ENCODE measurements at places on chromosomes 4 and X.

DNA sequence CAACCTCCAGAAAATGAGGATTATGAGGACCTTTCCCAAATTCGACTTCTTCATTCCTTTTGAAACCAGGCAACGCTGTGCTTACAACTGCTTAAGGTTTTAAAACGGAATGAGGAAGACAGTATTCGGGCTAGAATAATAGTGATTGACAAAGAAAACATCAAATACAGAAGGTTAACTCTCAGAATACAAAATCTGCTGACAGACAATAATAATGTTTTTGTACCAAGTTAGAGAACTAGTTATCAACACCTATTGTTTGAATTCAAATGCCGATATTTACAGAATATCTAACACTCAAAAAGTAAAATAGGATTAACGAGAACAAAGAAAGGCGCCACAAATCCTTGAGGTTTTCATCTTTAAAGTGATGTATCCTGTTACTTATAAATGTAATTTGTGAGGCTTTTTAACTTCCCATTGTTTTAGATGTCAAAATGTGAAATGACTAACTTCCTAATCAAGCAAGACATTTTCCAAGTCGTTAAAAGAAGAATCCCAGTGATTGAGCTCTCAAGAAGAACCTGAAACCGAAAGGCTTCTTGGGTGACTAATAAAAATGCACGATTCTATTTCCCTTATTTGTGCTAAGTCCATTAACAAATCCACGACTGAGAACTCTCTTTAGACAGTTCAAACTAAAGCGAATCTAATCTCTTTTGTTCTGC, 118.3 kb downstream of the SORBS2 start:
- H3K4me3 ChIP-seq = no peak overlapping the region
- H3K36me3 ChIP-seq = no peaks in the 10 kb centered on the region
- H3K27me3 ChIP-seq = no peaks in the 10 kb centered on the region
- H3K4me1 ChIP-seq = no peaks in the 10 kb centered on the region

DNA sequence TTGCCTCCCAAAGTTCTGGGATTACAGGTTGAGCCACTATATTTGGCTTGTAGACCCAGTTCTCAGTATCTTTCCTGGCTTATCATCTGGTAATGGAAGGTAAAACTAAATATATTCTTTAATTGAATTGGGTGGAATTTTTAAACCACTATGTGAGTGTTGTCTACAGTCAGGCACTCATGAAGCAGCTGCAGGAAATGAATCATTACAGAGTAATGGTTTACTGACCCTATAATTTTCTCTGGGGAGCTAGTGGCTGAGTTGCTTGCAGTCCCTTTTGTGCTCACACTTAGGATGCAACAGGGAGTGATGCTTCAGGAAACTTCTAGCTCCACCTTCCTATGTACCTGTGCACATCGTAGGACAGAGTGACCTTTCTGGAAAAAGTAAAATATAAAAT, 4.1 kb upstream of the UGT2B7 start:
- no peaks in the 10 kb centered on the region for H3K27me3 ChIP-seq
- peaks cover 17% of the 10 kb centered on the region for H3K4me1 ChIP-seq
- DNase-seq = peak; percentile 81
- peak overlapping the region; percentile 42 for H3K27ac ChIP-seq
- H3K4me3 ChIP-seq = no peak overlapping the region

GRCh38 chr4:24266951-24267722, 317.2 kb downstream of the DHX15 start:
- H3K4me3 ChIP-seq = no peak overlapping the region
- H3K27ac ChIP-seq = peak overlapping the region; percentile 12
- H3K36me3 ChIP-seq = no peaks in the 10 kb centered on the region
- DNase-seq = peak; percentile 98

DNA sequence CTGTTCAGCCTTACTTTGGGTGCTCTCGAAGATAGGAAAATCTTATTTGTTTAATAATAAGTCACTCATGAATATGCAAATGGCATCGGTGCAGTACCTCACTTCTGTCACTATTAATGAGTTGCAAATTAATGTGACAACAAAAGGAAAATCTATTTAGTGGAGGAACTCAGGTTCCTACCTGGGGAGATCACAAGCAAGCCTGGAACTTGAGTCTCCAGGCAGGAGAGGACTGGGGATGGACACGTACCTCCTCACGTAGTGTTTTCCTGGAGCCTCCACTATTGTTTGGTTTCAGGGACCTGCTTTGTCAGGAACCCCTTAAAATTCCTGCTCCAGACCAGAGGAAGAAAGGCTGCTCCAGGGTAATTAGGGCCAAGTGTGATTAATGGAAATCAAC, 82.1 kb downstream of the BCOR start:
- no peak overlapping the region for H3K4me3 ChIP-seq
- DNase-seq = no peak
- no peaks in the 10 kb centered on the region for H3K36me3 ChIP-seq
- no peaks in the 10 kb centered on the region for H3K27me3 ChIP-seq

- H3K27me3 ChIP-seq = no peaks in the 10 kb centered on the region
- H3K27ac ChIP-seq = no peak overlapping the region
- DNase-seq = no peak
Observed at GRCh38 chrX:16916561-16916960, 29.9 kb upstream of the REPS2 start.

- H3K36me3 ChIP-seq = no peaks in the 10 kb centered on the region
- H3K4me1 ChIP-seq = peaks cover 10% of the 10 kb centered on the region
- H3K27ac ChIP-seq = no peak within 1 kb of the TSS
- peak within 1 kb of the TSS; percentile 75 for H3K4me3 ChIP-seq
- peak; percentile 1 for DNase-seq
- peaks cover 4% of the 10 kb centered on the region for H3K27me3 ChIP-seq
Observed at GRCh38 chr4:171812665-171813525, at the start of gene GALNTL6. TSS of gene GALNTL6 (plus strand) at chr4:171813404.

DNA sequence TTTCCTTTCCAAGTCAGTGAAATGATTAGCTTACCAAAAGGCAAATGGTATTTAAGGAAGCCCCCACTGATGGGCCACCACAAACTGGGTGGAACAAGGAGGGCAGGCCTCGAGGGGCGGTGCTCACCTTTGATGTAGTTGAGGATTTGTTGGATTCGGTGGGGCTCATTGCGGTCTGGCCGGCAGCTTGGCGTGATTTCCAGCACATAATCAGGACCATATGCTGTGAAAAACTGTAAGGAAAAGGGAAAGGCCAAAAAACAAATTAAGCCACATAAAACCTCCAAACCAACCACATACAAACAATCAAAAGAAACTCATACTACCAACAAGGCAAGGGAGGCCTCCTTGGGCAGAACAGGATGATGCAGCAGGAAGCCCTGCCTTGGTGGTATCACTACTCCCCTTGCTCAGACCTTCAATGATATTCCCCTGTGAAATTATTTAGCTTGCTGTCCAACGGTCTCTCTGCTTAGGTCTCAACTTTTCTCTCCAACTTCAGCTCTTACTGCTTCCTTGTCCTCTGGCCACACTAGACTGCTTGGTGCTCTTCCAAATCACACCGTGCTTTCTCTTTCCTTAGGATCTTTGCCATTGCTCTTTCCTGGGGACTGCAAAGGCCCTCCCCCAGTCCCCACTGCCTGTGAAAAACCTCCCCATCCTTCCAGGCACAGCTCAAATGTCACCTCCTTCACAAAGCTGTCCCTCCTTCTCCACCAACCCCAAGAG, 46.1 kb upstream of the CITED1 start:
- H3K4me3 ChIP-seq = no peak overlapping the region
- no peaks in the 10 kb centered on the region for H3K36me3 ChIP-seq
- H3K27ac ChIP-seq = no peak overlapping the region
- no peaks in the 10 kb centered on the region for H3K4me1 ChIP-seq
- no peaks in the 10 kb centered on the region for H3K27me3 ChIP-seq

- H3K36me3 ChIP-seq = no peaks in the 10 kb centered on the region
- peak overlapping the region; percentile 58 for H3K27ac ChIP-seq
- peak overlapping the region; percentile 52 for H3K4me3 ChIP-seq
- H3K27me3 ChIP-seq = no peaks in the 10 kb centered on the region
- H3K4me1 ChIP-seq = peaks cover 3% of the 10 kb centered on the region
- DNase-seq = no peak
Observed at GRCh38 chrX:49879656-49880277, 483 bp downstream of the USP27X start.

DNA sequence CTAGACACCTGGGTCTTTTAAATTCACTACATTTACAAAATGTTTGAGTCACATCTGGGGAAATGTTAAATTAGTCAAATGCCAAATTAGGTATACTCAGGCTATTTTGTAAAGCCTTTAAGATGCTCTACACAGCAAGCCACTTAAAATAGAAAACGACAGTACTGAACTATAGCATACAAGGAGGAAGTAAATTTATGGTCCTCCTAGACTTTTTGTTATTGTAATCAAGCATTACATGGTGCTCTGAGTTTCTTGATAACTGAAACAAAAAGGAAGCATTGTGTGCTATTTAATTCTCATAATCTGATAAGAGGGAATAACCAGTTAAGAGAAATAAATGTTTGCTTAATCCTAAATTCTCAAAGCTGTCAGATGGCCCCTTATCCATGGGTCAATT, 46.2 kb downstream of the SLC9A7 start:
- H3K4me3 ChIP-seq = no peak overlapping the region
- no peak for DNase-seq
- no peaks in the 10 kb centered on the region for H3K27me3 ChIP-seq
- no peaks in the 10 kb centered on the region for H3K36me3 ChIP-seq
- H3K4me1 ChIP-seq = peaks cover 3% of the 10 kb centered on the region

- H3K27ac ChIP-seq = no peak overlapping the region
- no peaks in the 10 kb centered on the region for H3K4me1 ChIP-seq
- DNase-seq = no peak
- H3K36me3 ChIP-seq = no peaks in the 10 kb centered on the region
- H3K4me3 ChIP-seq = no peak overlapping the region
- H3K27me3 ChIP-seq = no peaks in the 10 kb centered on the region
Observed at GRCh38 chrX:131061306-131061705, 3.2 kb downstream of the ARHGAP36 start.

GRCh38 chrX:108541286-108541685, 101.6 kb downstream of the COL4A5 start:
- no peaks in the 10 kb centered on the region for H3K36me3 ChIP-seq
- H3K27me3 ChIP-seq = no peaks in the 10 kb centered on the region
- no peak overlapping the region for H3K4me3 ChIP-seq
- H3K4me1 ChIP-seq = no peaks in the 10 kb centered on the region

GRCh38 chr4:15382669-15383273, 45.1 kb upstream of the C1QTNF7 start:
- H3K27me3 ChIP-seq = peaks cover 2% of the 10 kb centered on the region
- no peak for DNase-seq
- H3K27ac ChIP-seq = no peak overlapping the region
- no peaks in the 10 kb centered on the region for H3K36me3 ChIP-seq
- no peaks in the 10 kb centered on the region for H3K4me1 ChIP-seq

GRCh38 chr4:82792912-82793649, 5.5 kb downstream of the SCD5 start:
- no peak overlapping the region for H3K4me3 ChIP-seq
- H3K4me1 ChIP-seq = peaks cover 24% of the 10 kb centered on the region
- H3K27ac ChIP-seq = no peak overlapping the region
- no peak for DNase-seq

DNA sequence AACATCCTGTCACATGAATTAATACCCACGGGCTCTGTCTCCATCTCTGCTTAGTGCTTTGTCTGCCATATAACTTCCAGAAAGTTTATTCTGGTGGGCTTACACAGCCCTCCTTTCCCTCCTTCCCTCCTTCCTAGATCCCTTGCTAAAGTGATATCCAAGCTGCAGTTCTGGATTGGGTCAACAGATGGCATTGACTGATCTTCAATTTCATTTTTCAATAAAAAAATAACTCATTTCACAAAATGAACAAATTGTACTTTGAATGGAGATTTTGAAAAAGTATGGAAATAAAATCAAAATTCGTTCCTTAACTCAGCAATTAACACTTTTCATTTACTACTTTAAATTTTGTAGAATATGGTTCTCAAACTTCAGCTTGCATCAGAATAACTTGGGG, 94.9 kb downstream of the NXF2 start:
- H3K36me3 ChIP-seq = no peaks in the 10 kb centered on the region
- no peak overlapping the region for H3K27ac ChIP-seq
- no peak overlapping the region for H3K4me3 ChIP-seq

DNA sequence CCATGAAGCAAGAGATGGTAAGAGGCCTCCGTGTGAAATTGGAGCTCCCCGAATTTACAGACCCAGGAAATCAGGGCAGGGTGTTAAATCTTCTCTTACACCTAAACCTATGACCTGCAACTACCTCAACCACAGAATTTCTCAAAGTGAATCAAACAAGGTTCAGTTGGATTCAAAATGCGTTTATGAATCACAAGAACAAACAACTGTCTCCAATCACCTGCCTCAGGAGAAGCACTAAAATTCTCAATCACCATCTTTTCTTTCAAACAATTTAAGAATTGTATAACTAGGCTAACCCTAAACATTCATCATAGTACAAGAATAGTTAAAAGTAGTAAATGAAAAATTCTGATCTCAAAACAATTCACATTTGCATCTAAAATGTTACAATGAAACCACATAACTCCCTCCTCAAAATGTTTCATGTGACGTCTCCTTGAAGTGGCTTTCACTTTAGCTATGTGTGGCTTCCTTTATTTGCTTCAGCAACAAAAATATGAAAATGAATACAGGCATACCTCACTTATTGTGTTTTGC, 19.2 kb downstream of the PPP3CA start:
- H3K27ac ChIP-seq = no peak overlapping the region
- no peak overlapping the region for H3K4me3 ChIP-seq
- no peak for DNase-seq
- H3K36me3 ChIP-seq = no peaks in the 10 kb centered on the region
- H3K27me3 ChIP-seq = no peaks in the 10 kb centered on the region

DNA sequence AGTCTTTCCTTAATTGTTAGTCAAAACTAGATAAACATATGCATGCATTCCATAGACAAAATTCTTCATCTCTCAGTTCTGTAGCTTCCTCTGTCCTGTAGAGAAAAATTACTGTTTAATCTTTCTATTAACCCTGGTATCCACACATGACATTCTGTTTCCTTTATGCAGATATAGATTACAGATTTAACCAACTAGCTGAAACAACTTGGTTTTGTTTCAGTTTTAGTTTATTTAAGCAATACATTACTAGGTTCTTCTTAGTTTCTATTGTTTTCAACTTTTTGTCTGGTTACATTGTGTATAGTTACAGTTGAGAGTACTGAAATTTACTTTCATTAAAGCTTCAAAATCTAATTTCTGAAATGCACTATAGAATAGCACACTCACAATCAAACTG, 933.9 kb upstream of the EPHA5 start:
- H3K4me1 ChIP-seq = no peaks in the 10 kb centered on the region
- DNase-seq = no peak
- H3K4me3 ChIP-seq = no peak overlapping the region
- H3K36me3 ChIP-seq = no peaks in the 10 kb centered on the region

- H3K27me3 ChIP-seq = no peaks in the 10 kb centered on the region
- no peaks in the 10 kb centered on the region for H3K36me3 ChIP-seq
- DNase-seq = no peak
- H3K4me1 ChIP-seq = no peaks in the 10 kb centered on the region
Observed at GRCh38 chr4:100797356-100797755, 279.5 kb upstream of the EMCN start.

All from astrocyte (in vitro differentiated cells and primary cell).